ENCODE measurements at places on chromosomes 7 and 10. TPM values are rescaled to one million over a fixed set of nuclear protein-coding genes. Genes with fewer than 3 reads are reported as not detected.

DNA sequence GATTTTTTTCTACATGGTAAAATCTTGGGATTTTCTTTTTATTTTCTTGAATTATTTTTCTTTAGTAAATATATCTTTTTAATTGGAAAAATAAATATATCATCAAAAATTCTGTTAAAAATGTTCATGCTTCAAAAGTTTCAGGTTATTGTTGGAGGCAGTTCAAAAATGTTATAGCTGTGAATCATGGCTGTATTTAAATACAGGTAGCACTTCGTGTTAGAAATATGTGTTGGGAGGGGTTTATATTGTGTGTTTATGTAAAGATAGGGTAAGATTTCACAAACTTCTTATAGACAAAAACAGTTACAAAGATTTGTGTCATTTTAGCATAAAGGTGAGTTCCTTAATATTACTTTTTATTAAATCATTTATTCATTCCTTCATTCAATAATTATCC, 60.4 kb downstream of the HDAC9 start:
- DNase-seq = no peak

DNA sequence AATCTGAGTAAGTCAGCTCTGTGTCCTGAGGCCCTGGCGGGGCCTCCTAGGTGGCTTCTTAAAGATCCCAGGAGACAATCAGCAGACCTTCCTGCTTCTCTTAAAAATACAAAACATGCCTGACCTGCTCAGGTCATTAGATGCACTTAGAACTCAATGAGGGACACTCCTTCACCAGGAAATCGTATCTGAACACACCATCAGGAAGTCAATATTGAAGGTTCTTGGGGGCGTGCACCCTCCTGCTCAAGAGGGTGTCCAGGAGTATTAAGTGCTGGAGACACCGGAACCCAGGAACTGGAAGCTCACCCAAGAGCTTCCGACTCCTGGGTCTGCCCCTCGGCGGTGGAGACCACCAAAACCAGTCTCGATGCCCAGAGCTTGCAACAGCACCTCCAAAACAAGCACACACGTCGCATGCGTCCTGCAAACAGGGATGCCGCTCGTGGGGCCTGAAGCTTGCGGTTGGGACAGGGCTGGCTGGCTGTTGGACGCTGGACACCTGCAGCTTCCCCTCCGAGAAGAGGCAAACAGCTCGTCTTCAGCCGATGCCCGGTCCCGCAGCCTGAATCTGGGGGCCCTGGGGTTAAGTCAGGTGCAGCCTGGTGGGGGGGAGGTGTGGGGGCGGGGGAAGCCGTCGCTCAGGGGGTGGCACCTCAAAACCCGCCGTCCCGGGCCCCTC, 803 bp downstream of the RAPGEF5 start:
- no peak for DNase-seq

DNA sequence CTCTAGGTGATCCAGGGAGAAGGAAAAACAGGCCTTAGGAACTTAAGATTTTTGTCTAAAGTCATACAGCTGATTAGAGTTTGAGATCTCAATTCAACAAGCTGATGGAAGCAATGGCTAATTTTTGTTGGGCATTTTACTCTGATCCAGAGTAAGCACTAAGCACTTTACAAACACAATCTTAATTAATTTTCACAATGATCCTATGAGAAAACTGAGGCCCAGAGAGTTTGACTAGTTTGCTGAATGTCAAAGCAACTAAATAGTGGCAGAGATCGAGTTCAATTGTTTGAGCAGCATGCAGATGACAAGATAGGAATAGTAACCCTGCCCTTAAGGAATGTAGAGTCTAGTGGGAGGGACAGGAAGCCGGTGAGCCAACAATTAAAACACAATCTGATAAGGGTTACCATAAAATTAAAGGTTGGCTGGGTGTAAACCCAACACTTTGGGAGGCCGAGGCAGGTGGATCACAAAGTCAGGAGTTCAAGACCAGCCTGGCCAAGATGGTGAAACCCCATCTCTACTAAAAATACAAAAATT, 13.5 kb upstream of the RPEL1 start:
- DNase-seq = no peak

ETV1 gene
- polyA plus RNA-seq = not detected

LDB3 gene
- polyA plus RNA-seq = 0.09 TPM

MYO3A gene
- not detected for polyA plus RNA-seq

ZPBP gene
- polyA plus RNA-seq = not detected

Data from immature natural killer cell (primary cell).